ENCODE measurements at places on chromosomes 6 and 20.

GRCh38 chr20:11982289-11982954 is 64.7 kb downstream of the BTBD3 start:
- DNase-seq, result no peak

DNA sequence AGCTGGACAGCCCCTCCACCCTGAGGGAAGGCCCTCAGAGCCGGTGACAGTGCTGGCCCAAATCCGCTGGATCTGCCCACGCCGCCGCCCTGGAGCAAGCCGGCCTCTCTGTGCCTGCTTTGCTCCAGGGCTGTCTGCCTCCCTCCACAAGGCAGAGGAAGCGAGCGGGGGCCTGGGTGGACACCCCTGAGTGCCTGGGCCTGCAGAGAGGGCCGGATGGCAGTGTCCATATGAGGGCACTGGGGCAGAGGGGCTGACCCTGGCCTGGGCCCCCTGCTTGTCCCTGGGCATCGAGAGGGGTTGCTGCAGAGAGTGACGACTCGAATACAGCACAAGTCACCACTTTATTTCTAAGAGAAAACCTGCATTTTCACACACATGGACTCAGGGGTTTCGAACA is 348.6 kb downstream of the ZFAND3 start:
- no peak for DNase-seq

- peak; percentile 73 for DNase-seq
Measured at GRCh38 chr20:64233725-64234124, 21.8 kb upstream of the PCMTD2 start.

GRCh38 chr20:38760978-38761377 is 12.7 kb downstream of the ACTR5 start:
- no peak for DNase-seq

- no peak for DNase-seq
Measured at GRCh38 chr6:88013554-88013953, 34.1 kb upstream of the SPACA1 start.

DNA sequence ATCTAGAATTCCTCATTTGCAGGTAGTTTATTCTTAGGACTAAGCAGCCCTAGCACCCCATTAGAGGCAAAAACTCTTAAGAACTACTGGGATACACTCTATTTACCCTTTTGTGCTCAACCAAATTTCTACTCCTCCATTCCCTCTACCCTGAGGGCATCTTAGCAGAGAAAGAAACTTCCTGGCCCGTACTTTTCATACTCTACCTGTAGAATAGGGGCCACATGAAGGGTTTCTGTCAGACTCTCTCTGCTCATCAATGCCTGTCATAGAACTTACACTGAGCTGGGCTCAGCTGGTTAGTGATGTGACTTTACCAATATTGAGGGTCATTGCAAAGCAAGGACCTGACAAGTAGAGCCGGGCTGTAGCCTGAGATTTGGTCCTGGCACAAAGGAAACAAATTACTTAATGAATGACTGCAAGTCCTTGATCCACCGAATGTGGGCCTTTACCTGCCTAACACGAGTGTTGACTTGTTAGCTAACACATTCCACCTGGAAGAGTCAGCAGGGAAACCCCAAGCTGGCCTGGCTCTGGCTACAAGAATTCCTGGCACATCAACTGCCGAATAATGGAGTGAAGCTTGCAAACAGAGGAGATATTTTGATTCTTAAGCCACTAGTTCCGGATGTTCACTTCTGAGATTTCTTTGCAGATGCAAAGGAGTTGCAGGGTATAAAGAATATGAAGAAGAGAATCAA is 280.5 kb upstream of the JAG1 start:
- no peak for DNase-seq

DNA sequence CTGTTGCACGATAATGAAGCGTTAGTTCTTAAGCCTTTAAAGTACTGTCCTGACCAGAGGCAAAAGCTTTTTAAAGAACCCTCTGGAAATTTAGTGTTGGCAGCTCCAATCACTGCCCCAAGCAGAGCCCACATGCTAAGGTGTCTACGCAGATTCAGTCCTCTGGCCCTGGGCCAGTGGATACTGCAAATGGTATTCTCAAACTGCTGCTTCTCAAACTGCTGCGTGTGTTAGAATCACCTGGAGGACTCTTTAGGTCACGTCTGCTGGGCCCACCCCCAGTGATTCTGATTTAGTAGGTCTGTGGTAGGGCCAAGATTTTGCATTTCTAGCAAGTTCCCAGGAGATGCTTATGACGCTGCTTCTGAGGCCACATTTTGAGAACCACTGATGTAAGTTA is 96.0 kb upstream of the CCDC28A start:
- no peak for DNase-seq

DNA sequence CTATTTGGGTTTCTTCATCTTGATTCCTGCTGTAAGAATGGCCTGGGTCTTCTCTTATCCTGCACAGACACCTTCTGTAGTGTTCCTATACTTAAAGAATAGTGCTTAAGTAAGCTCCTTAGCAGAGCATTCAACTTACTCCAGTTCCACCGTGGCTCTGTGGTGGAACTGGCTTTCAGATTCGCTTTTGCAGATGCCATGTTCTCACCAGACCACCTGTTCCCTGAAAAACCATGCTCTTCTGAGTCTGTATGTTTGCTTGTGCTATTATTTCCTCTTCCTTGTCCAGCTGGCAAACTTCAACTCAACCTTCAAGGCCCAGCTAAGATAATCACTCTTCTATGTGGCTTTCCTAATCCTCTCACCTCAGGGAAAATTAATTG is 4.9 kb downstream of the ELMO2 start:
- no peak for DNase-seq

DNA sequence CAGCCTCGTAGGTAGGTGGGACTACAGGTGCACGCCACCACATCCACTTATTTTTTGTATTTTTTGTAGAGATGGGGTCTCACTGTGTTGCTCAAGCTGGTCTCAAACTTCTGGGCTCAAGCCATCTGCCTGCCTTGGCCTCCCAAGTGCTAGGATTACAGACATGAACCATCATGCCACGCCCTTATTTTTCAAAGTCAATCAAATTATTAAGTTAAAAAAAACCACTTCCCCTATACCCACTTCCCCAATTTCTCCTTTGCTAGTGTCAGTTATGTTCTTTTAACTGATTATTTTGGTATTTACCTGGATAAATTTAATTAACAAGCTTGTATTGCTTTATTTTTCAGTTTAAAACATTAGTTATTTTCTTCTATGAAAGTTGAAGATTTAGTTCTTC is 49.6 kb downstream of the RIOK1 start:
- DNase-seq, result no peak

- no peak for DNase-seq
Measured at GRCh38 chr6:142008781-142009180, 123.9 kb upstream of the GJE1 start.

DNA sequence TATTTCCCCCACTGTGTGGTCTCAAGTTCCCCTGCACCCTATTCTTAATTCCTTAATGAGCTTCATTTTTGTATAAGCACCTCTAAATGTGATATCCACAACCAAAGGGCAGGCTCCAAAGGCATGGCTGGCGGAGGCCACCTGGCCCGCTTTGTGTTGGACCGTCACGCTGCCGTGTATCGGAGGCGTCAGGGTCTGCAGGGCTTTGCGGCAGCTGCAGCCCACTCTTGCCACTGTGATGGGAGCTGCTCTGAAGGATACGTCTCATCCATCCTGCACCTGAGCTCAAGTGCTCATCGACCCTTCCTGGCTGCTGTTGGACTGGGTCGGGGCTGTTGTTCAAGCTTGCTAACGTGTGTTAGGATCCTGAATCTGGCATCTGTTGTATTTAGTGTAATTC is 177.6 kb downstream of the ARID1B start:
- no peak for DNase-seq

DNA sequence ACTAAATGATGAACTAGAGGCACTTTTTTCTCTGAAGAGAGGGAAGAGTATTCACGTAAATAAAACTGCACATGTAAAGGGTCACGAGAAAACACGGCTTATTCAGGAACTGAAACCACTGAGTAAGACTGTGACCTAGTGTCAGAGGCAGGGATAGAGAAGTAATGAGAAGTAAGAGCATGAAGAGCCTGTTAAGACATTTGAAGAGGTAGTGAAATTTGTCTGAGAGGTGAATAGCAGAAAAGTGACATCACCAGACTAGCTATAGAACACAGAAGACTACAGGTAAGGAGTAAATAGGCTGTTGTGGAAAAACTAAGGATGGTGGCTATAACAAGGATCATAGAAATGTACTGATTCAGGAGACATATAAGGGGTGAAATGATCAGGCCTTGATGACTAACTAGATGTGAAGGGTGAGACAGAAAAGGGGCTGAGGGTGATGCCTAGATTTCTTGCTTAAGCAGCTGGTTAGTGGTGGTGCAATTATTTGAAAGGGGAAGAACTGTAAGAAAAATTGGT is 76.8 kb downstream of the REV3L start:
- DNase-seq, result no peak

DNA sequence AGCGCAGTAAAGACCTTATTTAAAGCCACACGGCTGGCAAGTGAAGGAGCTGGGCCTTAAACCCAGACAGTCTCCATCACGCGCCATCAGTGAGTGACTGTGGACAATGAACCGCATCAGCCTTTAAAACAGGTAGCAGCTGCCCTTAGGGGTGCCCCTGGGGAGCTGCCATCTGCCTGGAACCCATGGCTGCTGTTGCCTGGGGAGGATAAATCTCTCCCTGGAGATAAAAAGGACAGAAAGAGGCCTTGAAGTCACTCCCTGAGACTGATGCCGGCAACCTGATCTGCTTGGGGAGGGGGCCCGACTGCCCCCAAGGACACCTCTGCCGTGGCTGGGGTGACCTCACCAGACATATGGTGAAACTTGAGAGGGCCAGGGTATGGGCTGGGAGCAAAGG is 73.5 kb downstream of the PREX1 start:
- no peak for DNase-seq

GRCh38 chr6:157707576-157707975 is 115.5 kb upstream of the SNX9 start:
- no peak for DNase-seq

GRCh38 chr20:40938020-40938419 is 90.6 kb upstream of the TOP1 start:
- no peak for DNase-seq

- DNase-seq, result no peak
Measured at GRCh38 chr20:5557123-5557522, 193.1 kb upstream of the SHLD1 start.
